ENCODE measurements at places on chromosomes 5 and 9. TPM values are rescaled to one million over a fixed set of nuclear protein-coding genes. Genes with fewer than 3 reads are reported as not detected.

GRCh38 chr9:110180511-110181434 is 27.2 kb downstream of the C9orf152 start:
- DNase-seq: no peak

DNA sequence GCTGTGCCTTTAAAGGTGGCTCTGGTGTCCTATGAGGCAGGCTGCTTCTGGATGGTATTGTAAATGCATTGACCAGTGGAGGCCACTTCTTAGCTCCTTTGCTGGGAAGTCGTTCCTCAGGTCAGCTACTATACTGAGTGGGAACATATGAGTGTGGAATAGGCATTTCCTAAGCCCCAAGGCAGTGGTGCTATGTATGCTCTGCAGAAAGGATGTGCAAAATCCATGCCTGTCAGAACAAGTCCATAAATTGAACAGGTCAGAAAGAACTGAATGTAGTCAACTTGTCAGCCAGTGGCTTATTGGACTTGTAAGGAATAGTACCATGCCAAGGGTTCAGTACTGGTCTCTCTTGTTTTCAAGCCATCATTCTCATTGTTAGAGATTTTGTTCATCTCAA is 216.4 kb downstream of the CDH10 start:
- DNase-seq: no peak

- no peak for DNase-seq
These were observed 15.5 kb downstream of the MEGF9 start for GRCh38 chr9:120698766-120699165.

GRCh38 chr9:120478208-120478607 is 101.8 kb downstream of the CDK5RAP2 start:
- DNase-seq: no peak

- no peak for DNase-seq
These were observed 42.5 kb downstream of the MFAP3 start for GRCh38 chr5:154081246-154081645.

GRCh38 chr5:114734238-114734637 is 372.4 kb downstream of the KCNN2 start:
- no peak for DNase-seq

DNA sequence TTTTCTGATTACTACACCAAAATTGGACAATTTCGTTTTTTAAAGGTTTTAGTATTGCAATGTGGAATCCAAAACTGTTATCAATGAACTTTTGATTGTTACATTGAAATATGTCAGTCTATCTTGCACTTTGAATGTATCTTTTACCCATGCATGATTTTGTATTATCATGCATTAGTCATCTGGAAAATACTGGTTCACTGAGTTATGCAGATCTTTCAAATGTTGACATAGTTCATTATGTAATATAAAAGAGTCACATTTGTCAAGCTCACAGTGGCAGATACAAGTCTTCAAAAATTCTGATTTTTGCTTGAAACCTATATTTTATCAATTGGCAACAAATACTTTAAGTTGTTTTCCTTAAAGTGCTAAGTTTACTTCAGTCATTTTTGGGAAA is 85.2 kb downstream of the NR3C1 start:
- no peak for DNase-seq

GRCh38 chr9:33177639-33178038 is 10.5 kb upstream of the B4GALT1 start:
- no peak for DNase-seq

DNA sequence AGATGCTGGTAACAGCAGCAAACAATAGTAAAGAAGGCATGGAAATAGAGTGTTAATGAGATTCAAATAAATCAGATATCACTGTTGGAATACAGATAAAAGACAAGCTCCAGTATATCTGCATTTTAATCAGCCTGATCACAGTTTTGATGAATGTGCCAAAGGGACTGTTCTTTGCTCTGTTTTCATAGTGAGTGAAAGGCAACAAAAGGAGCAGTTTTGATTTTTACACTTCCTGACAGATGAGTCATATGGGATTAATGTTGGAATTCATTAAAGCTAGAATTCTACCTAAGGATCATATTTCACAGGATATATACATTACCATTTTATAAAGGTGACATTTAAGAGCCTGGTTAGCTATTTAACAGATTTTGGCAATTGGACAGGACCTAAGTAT is 743.3 kb upstream of the PTPRD start:
- DNase-seq: no peak

DNA sequence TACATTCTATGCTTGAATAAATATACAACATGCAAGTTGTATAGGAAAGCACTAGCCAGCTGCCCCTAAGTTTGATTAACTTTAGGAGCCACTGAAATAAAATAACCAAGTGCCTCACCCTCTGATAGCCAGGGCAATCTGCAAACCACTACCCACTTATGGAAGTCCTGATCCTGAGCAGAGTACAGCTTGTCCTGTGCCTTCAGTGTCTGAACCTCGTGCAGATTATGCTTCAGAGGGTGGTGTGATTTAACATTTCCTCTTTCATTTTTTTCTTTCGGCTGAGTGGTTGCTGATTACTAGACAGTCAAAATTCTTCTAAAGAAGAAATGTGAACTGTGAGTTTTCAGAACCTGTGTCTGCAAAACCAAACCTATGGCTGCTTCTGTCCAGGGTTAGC is 327.7 kb downstream of the PIK3R1 start:
- DNase-seq: no peak

DNA sequence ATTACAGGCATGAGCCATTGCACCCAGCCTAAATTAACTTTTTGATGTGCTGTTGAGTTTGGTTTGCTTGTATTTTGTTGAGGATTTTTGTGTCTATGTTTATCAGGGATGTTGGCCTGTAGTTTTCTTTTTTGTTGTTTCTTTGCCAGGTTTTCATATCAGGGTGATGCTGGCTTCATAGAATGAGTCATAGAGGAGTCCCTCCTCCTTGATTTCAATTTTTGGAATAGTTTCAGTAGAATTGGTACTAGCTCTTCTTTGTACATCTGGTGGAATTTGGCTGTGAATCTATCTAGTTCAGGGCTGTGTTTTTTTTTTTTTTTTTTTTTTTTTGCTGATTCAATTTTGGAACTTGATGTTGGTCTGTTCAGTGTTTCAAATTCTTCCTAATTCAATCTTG is 1164.3 kb upstream of the DMAC1 start:
- no peak for DNase-seq

DNA sequence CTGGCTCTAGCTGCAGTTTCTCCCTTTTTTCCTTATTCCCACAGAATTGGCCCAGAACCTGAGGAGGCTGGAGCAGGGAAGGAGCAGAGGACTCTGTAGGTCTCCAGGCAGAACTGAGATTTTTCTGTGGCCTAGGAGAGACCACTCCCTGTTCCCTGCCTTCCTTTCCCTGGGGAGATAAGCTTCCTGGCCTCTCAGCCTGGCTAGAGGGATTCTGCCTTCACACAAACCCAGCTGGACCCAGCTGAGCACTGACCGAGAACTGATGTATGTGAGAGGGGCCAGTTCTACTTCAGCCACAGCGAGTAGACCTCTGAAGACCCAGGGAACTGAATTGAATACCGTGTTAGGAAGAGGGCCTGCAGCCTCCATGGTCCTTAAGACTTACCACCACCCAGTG is 48.0 kb downstream of the RUSC2 start:
- no peak for DNase-seq

GRCh38 chr5:92560698-92561401 is 1020.2 kb downstream of the NR2F1-AS1 start:
- no peak for DNase-seq

DNA sequence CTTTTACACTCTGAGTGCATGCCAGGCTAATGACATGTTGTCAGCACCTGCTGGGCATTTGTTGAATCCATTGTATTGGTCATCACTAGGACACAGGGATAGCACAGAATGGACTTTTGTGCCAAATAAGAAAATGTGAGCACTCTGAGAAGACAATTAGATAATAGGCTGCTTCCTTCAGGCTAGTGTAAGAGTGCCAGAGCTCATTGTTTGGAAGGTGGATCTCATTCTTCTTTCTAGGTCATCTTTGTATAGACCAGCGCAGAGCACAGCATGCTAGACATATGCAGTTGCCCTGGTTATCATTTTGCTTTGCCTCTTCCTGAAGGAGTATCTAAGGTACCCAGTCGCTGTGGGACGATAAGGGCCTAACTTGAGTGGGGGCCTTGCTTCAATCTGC is 493.4 kb upstream of the COX7C start:
- no peak for DNase-seq

GRCh38 chr5:178241688-178242231 is 9.2 kb upstream of the PHYKPL start:
- no peak for DNase-seq

DNA sequence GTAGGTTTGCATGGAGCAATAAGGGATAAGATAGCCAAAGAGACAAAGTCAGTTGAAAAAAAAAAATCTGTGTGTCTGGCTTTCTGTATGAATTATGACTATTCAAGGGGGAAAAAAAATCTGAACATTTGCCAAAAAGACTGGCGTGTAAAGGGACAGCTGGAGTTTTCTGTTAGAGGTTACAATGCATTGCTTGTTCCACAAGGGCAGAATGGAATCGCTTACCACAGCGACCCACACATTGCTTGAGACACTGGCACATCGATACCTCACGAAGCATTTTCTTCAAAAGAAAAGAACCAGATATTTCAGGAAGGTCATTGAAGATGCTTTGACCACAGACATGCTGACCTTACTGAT is 327.8 kb downstream of the TMEM167A start:
- no peak for DNase-seq

GRCh38 chr5:34045996-34046395 is 3.0 kb upstream of the C1QTNF3 start:
- no peak for DNase-seq

The HAVCR1 gene
- 3.6 TPM for total RNA-seq

The IL5 gene
- 3.3 TPM for total RNA-seq

The AQP3 gene
- 167 TPM for total RNA-seq

The DMGDH gene
- total RNA-seq: 0.23 TPM

The WNT8A gene
- not detected for total RNA-seq

The ZNF454 gene
- not detected for total RNA-seq

The POLE3 gene
- total RNA-seq: 55.8 TPM

The SLCO6A1 gene
- not detected for total RNA-seq

The SPATA31C1 gene
- not detected for total RNA-seq

The IGIP gene
- 4.8 TPM for total RNA-seq
